A549 treated with dexamethasone at 1 μM for 4 hours (cell line): ENCODE measurements at places on chromosomes 3 and 15. TPM values are rescaled to one million over a fixed set of nuclear protein-coding genes. Genes with fewer than 3 reads are reported as not detected.

IQCF5 gene
- not detected in 5 replicates for total RNA-seq

TIMP4 gene
- 10.6 to 13.2 TPM (median 11.0 TPM) in 5 replicates for total RNA-seq

CPNE9 gene
- total RNA-seq = 0.05 to 0.25 TPM (median 0.14 TPM) in 4 of 5 replicates, not detected in the other

C3orf22 gene
- total RNA-seq = not detected in 5 replicates

MUSTN1 gene
- total RNA-seq = 0.14 to 0.31 TPM (median 0.16 TPM) in 4 of 5 replicates, not detected in the other

TMIE gene
- 0.07 to 0.29 TPM (median 0.11 TPM) in 5 replicates for total RNA-seq

THAP10 gene
- total RNA-seq = 4.1 to 5.6 TPM (median 4.7 TPM) in 5 replicates

ATP10A gene
- 6.9 to 10.8 TPM (median 9.1 TPM) in 5 replicates for total RNA-seq

SYNPR gene
- total RNA-seq = not detected in 5 replicates

KIF7 gene
- total RNA-seq = 2.8 to 5.2 TPM (median 4.0 TPM) in 5 replicates

CADPS gene
- total RNA-seq = not detected in 5 replicates

ALDH1A3 gene
- 16.7 to 26.3 TPM (median 22.4 TPM) in 5 replicates for total RNA-seq

DAZL gene
- total RNA-seq = not detected in 5 replicates

ADGRG7 gene
- total RNA-seq = not detected in 5 replicates

FOXL2 gene
- 2.5 to 4.5 TPM (median 4.3 TPM) in 5 replicates for total RNA-seq

GABPB1 gene
- total RNA-seq = 31.5 to 37.3 TPM (median 35.4 TPM) in 5 replicates

POLR2M gene
- 46.3 to 83.1 TPM (median 59.8 TPM) in 5 replicates for total RNA-seq

CFAP100 gene
- 0.12 TPM in 1 of 5 replicates, not detected in the others for total RNA-seq

BNC1 gene
- 0.72 to 0.98 TPM (median 0.92 TPM) in 5 replicates for total RNA-seq

EPHB1 gene
- 0.07 to 0.24 TPM (median 0.09 TPM) in 4 of 5 replicates, not detected in the other for total RNA-seq

RHCG gene
- total RNA-seq = 37.0 to 51.0 TPM (median 39.6 TPM) in 5 replicates

UNC13C gene
- total RNA-seq = not detected in 5 replicates

CCRL2 gene
- total RNA-seq = 0.08 to 0.11 TPM (median 0.09 TPM) in 4 of 5 replicates, not detected in the other

PP2D1 gene
- total RNA-seq = not detected in 5 replicates

HDGFL3 gene
- 59.5 to 72.8 TPM (median 67.3 TPM) in 5 replicates for total RNA-seq

MRAS gene
- 7.8 to 11.0 TPM (median 9.5 TPM) in 5 replicates for total RNA-seq

GOLGA6L7 gene
- total RNA-seq = not detected in 5 replicates

OR5H2 gene
- total RNA-seq = not detected in 5 replicates

GOLGA6B gene
- total RNA-seq = 0.05 TPM in 1 of 5 replicates, not detected in the others

NDUFB5 gene
- total RNA-seq = 43.6 to 56.2 TPM (median 46.9 TPM) in 5 replicates

SCAMP5 gene
- 10.4 to 12.6 TPM (median 10.5 TPM) in 5 replicates for total RNA-seq

INKA1 gene
- 1.6 to 2.2 TPM (median 2.0 TPM) in 5 replicates for total RNA-seq

SMCO1 gene
- total RNA-seq = not detected in 5 replicates

SERPINI2 gene
- not detected in 5 replicates for total RNA-seq

TWF2 gene
- total RNA-seq = 54.3 to 69.4 TPM (median 62.0 TPM) in 5 replicates

TTC23 gene
- 7.7 to 12.6 TPM (median 11.3 TPM) in 5 replicates for total RNA-seq

SLC28A2 gene
- not detected in 5 replicates for total RNA-seq

SHC4 gene
- 0.71 to 1.3 TPM (median 1.1 TPM) in 5 replicates for total RNA-seq
